ENCODE measurements at places on chromosomes 3 and 15.
A peak's percentile ranks its signal among the peaks of the same experiment; 100 is the strongest.

DNA sequence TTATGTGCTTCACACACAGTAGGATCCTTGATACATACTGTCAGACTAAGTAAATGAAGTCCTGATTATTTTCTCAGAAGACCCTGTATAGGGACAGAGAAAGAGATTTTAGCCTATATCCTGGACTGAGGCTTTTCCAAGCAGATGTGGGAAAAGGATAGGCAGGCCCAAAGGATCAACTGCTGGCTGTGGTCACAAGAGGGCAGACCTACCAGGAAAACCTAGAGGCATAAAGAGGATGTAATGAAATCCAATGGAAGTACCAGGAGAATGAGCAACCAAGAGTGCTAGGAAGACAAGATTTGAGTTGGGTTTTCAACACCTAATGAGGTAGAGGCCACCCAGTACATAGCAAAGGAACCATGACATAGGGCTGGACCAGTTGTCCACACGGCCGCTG lies 23.1 kb downstream of the DCLK3 start:
- H3K27ac ChIP-seq = no peak overlapping the region
- peaks cover under 1% of the 10 kb centered on the region for H3K27me3 ChIP-seq
- no peak overlapping the region for H3K4me3 ChIP-seq
- no peaks in the 10 kb centered on the region for H3K36me3 ChIP-seq
- no peaks in the 10 kb centered on the region for H3K4me1 ChIP-seq

GRCh38 chr3:171703144-171703543 lies 107.1 kb downstream of the PLD1 start:
- peaks cover 11% of the 10 kb centered on the region for H3K27me3 ChIP-seq
- H3K36me3 ChIP-seq = no peaks in the 10 kb centered on the region
- H3K27ac ChIP-seq = no peak overlapping the region
- no peak for DNase-seq
- no peak overlapping the region for H3K4me3 ChIP-seq

DNA sequence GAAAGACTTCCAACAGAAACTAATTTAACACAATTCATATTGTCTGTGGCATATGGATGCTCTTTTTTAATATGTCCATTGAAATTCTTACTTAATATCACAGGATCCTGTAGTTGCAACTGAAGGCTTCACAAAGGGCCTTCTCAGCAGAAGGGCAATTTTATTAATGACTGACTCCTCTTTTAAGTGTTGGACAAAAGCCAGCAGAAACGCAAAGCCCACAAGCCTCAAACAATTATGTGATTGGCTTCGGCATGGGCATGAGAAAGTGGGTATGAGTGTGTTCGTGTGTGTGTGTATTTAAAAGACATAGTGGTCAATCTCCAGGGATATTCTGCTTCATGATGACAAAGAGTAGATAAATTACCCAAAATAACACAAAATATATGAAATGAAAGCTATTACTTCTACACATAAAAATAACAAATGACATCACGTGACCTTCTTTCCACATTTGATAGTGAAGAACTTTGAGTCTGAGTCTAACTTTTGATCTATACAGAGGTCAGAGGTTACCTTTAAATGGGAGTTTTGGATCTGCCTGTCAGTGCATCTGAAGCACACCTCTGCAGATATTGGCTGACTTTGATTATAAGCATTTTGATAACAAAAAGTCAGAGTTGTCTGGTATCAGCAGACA lies 496.9 kb downstream of the CADM2 start:
- H3K36me3 ChIP-seq = no peaks in the 10 kb centered on the region
- no peak overlapping the region for H3K4me3 ChIP-seq
- DNase-seq = no peak
- no peaks in the 10 kb centered on the region for H3K4me1 ChIP-seq
- H3K27ac ChIP-seq = no peak overlapping the region

DNA sequence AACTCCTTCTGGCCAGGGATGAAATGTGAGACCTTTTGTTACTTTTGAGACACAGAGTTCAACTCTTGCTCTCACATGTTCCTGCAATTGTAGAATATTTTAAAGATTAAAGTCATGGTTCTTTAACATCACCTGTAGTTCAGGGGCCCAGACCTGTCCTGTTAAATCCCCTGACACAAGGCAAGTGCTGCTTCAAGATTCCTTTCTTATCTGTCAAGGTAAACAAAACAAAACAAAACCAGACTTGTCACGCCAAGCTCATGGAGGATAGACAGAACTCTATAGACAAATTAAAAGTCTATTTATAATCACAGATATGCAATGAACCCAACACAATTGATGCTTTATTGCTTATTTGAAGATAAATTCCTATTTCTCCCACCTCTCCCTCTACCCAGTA lies 48.6 kb upstream of the NEDD4 start:
- no peak overlapping the region for H3K4me3 ChIP-seq
- peak overlapping the region; percentile 95 for H3K27ac ChIP-seq
- H3K4me1 ChIP-seq = peaks cover 61% of the 10 kb centered on the region
- DNase-seq = no peak
- H3K36me3 ChIP-seq = peaks cover 10% of the 10 kb centered on the region

DNA sequence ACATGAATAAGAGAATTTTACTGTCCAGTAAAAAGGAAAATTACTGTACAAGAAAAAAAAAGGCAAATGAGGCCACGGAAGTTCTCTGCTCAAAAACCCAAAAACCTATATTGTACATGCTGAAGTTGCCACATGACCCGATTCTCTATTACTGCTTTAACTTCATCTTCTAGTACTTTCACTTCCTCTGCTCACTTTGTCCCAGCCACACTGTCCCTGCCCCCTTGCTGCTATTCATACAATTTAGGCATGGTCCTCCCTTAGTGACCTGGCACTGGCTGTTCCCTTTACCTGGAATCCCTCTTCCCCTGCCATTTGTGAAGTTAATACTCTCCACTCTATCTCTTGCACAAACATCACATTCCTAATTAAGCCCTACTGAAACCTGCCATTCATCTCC lies 457.4 kb downstream of the MAGI1 start:
- no peaks in the 10 kb centered on the region for H3K27me3 ChIP-seq
- no peaks in the 10 kb centered on the region for H3K36me3 ChIP-seq
- H3K27ac ChIP-seq = no peak overlapping the region
- no peak overlapping the region for H3K4me3 ChIP-seq
- no peak for DNase-seq

GRCh38 chr3:12158387-12159226 lies at the start of gene TIMP4:
TSS of gene TIMP4 (minus strand) at chr3:12158912. CDS start at chr3:12158840, 72 bp downstream.
- DNase-seq = peak; percentile 16
- no peak within 1 kb of the TSS for H3K27ac ChIP-seq
- H3K36me3 ChIP-seq = no peaks in the 10 kb centered on the region
- peaks cover 10% of the 10 kb centered on the region for H3K27me3 ChIP-seq

DNA sequence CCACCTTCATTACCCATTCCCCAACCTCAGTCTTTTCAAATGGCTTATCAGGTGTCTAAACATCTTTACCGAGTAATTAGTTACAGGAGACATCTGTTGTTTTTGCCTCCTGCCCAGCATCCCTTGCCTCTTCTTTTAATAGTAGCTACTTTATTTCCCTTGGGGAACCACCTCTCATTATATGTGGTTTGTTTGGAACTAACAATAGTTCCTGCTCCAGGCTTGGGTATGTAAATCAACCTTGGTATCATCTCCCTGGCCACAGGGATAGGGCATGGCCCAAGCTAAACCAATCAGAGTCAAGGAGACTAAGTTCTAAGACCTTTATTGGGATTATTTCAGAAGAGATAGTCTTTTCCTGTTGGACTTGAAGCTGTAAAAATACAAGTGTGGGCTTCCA lies 76.6 kb downstream of the ETV5 start:
- no peak overlapping the region for H3K4me3 ChIP-seq
- DNase-seq = no peak
- peaks cover 4% of the 10 kb centered on the region for H3K27me3 ChIP-seq
- H3K4me1 ChIP-seq = no peaks in the 10 kb centered on the region
- H3K27ac ChIP-seq = no peak overlapping the region
- no peaks in the 10 kb centered on the region for H3K36me3 ChIP-seq

GRCh38 chr3:16132190-16132589 lies 42.3 kb upstream of the GALNT15 start:
- H3K27ac ChIP-seq = no peak overlapping the region
- no peak overlapping the region for H3K4me3 ChIP-seq

GRCh38 chr3:156480949-156481348 lies 74.0 kb downstream of the SSR3 start:
- peaks cover 6% of the 10 kb centered on the region for H3K27me3 ChIP-seq
- peaks cover 35% of the 10 kb centered on the region for H3K4me1 ChIP-seq
- no peak overlapping the region for H3K4me3 ChIP-seq
- no peak for DNase-seq
- no peaks in the 10 kb centered on the region for H3K36me3 ChIP-seq
- H3K27ac ChIP-seq = no peak overlapping the region

GRCh38 chr3:182523836-182524235 lies 269.5 kb upstream of the ATP11B start:
- H3K27me3 ChIP-seq = peaks cover 6% of the 10 kb centered on the region
- H3K4me1 ChIP-seq = no peaks in the 10 kb centered on the region
- H3K36me3 ChIP-seq = no peaks in the 10 kb centered on the region

DNA sequence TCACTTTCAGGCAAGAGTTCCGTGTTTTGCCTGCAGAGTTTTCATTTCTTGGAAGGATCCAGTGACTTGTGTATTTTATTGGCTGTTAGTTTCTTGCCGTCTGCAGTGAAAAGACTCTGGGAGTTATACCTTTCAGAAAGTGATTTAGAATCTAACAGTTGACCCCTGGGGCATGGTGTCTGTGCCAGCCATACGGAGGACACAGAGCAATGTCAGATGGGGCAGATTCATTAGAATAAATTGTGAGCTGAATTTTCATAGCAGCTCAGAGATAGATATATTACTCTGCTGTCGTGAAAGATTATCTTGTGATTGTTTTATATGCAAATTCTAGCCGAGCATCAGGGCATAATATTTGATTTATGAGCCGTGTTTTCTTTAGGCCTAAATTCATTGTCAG lies 131.6 kb downstream of the SV2B start:
- H3K27me3 ChIP-seq = peaks cover 26% of the 10 kb centered on the region
- H3K36me3 ChIP-seq = no peaks in the 10 kb centered on the region
- H3K4me3 ChIP-seq = no peak overlapping the region
- no peak overlapping the region for H3K27ac ChIP-seq

GRCh38 chr3:147572970-147573340 lies 163.8 kb downstream of the ZIC1 start:
- H3K27me3 ChIP-seq = no peaks in the 10 kb centered on the region
- no peaks in the 10 kb centered on the region for H3K4me1 ChIP-seq
- DNase-seq = no peak
- H3K27ac ChIP-seq = no peak overlapping the region
- H3K36me3 ChIP-seq = no peaks in the 10 kb centered on the region
- no peak overlapping the region for H3K4me3 ChIP-seq

DNA sequence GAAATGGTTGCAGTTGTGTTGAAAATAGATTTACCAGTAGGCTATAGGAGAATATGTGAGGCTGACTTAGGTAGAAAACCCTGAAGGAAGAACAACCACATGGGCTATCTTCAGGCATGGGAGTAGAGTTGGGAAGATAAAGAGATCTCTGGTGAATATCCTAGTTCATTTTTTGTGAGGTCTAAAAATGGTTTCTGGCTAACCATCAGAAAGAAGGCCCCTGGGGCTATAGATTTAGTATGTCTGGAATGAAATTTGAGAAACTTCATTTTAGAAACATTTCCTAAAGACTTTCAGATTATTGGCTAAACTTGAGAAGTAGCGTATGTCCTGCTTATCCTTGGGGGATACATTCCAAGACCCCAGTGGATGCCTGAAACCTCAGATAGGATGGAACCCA lies 148.2 kb downstream of the NAALADL2 start:
- no peaks in the 10 kb centered on the region for H3K27me3 ChIP-seq
- no peak for DNase-seq
- H3K4me3 ChIP-seq = no peak overlapping the region
- no peaks in the 10 kb centered on the region for H3K4me1 ChIP-seq

GRCh38 chr3:70518356-70518755 lies 205.9 kb upstream of the MDFIC2 start:
- no peak for DNase-seq
- no peaks in the 10 kb centered on the region for H3K36me3 ChIP-seq
- H3K4me1 ChIP-seq = no peaks in the 10 kb centered on the region
- H3K27me3 ChIP-seq = peaks cover 16% of the 10 kb centered on the region
- H3K4me3 ChIP-seq = no peak overlapping the region

DNA sequence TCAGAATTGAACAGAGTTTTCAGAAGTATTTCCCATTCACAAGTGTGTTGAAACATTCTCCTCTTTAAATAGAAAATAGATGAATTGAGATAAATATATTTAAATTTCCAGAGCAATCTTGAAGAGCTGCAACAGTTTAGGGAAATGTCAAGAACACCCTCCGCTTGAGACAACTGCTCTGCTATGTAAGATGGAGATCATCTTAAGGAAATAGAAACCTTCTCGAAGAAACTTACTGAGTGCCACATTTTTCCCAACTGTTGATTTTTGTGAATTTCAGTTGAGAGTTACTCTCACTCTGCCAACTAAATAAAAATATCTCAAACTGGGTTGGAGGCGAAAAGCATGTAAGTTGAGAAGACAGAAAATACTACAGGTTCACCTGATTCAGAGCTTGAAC lies 78.0 kb downstream of the SUCLG2 start:
- peaks cover 44% of the 10 kb centered on the region for H3K36me3 ChIP-seq
- no peak overlapping the region for H3K4me3 ChIP-seq
- H3K27me3 ChIP-seq = no peaks in the 10 kb centered on the region
- peaks cover 4% of the 10 kb centered on the region for H3K4me1 ChIP-seq
- no peak for DNase-seq

GRCh38 chr3:90102146-90102545 lies 994.7 kb downstream of the EPHA3 start:
- H3K4me3 ChIP-seq = no peak overlapping the region
- DNase-seq = no peak
- no peaks in the 10 kb centered on the region for H3K27me3 ChIP-seq
- H3K27ac ChIP-seq = no peak overlapping the region
- no peaks in the 10 kb centered on the region for H3K36me3 ChIP-seq

DNA sequence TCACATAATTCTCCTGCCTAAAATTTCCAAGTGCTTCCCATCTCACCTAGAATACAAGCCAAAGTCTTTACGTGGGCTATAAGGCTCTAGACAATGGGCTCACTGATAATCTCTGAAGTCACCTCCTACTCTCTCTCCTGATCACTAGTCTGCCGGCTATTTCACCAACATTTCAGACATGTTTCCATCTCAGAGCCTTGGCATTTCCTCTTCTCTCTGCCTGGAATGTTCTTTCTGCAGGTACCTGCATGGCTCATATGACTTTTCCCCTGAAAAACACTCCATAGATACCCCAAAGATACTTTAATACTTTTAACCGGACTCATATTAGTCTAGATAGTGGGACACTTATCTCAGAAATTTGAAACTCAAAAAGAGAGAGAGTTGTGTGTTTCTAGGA lies 32.7 kb downstream of the CD200 start:
- no peak overlapping the region for H3K4me3 ChIP-seq
- H3K4me1 ChIP-seq = peaks cover 36% of the 10 kb centered on the region
- no peak for DNase-seq
- peaks cover 36% of the 10 kb centered on the region for H3K36me3 ChIP-seq
- no peaks in the 10 kb centered on the region for H3K27me3 ChIP-seq

GRCh38 chr3:42290966-42291714 lies 25.2 kb upstream of the CCK start:
- no peak overlapping the region for H3K27ac ChIP-seq
- no peaks in the 10 kb centered on the region for H3K36me3 ChIP-seq
- peaks cover 7% of the 10 kb centered on the region for H3K4me1 ChIP-seq
- H3K4me3 ChIP-seq = no peak overlapping the region
- peak; percentile 24 for DNase-seq
- peaks cover 10% of the 10 kb centered on the region for H3K27me3 ChIP-seq

GRCh38 chr3:159882790-159883779 lies 105.5 kb upstream of the IL12A start:
- no peaks in the 10 kb centered on the region for H3K36me3 ChIP-seq
- H3K4me1 ChIP-seq = no peaks in the 10 kb centered on the region
- H3K27me3 ChIP-seq = no peaks in the 10 kb centered on the region
- no peak overlapping the region for H3K27ac ChIP-seq
- no peak overlapping the region for H3K4me3 ChIP-seq

GRCh38 chr15:98778263-98778959 lies 130.1 kb downstream of the IGF1R start:
- no peak overlapping the region for H3K4me3 ChIP-seq
- peaks cover 51% of the 10 kb centered on the region for H3K4me1 ChIP-seq
- no peaks in the 10 kb centered on the region for H3K27me3 ChIP-seq
- H3K36me3 ChIP-seq = no peaks in the 10 kb centered on the region

Measured in activated CD4-positive, alpha-beta T cell treated with anti-CD3 and anti-CD28 coated beads for 36 hours (primary cell).